ENCODE measurements at places on chromosomes 6 and 20.

GRCh38 chr6:131923356-131923755 is 27.8 kb downstream of the CCN2 start:
- peak; percentile 86 for DNase-seq

DNA sequence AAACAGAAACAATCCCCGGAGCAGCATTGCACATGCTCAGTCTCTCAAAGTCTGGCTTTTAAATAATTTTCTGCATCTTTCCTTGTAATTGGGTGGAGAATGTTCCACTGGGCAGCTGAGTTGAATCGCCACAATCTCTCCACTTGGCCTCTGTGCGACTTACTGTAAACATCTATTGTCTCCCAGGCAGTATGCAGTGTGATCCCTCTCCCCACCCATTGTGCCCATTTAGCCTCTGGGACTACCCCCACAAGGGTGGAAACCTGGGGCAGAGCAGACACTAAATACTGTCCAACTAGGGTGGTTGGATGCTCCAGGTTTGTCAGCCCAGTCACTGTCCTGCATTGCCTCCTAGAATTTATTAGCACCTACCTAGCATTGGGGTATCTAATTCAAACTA is 96.2 kb downstream of the JARID2 start:
- no peak for DNase-seq

GRCh38 chr6:127266892-127267645 is 405 bp downstream of the RNF146 start:
- peak; percentile 37 for DNase-seq

GRCh38 chr6:164168595-164168994 is 754.1 kb downstream of the QKI start:
- DNase-seq, result no peak

- peak; percentile 13 for DNase-seq
Observed at GRCh38 chr6:36241728-36242127, 28.1 kb upstream of the PNPLA1 start.

- no peak for DNase-seq
Observed at GRCh38 chr20:44916586-44916985, 6.7 kb downstream of the PABPC1L start.

DNA sequence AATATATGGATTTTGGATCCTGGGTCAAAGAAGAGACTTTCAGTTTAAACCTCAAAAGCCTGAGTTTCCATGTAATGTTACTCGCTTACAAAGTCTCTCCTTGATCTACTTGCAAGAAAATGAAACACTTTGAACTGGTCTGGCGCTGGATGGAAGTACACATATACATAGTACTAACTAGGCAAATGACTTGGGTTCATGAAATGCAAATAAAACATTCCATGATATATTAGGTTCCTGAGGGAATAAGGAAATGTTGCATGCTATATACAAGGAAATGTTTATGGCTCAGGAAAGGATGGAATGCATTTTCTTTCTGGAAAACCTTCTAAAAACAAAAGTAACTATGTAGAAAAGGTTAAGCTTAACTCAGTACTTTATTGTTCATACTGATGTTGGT is 11.4 kb upstream of the TXLNB start:
- no peak for DNase-seq

DNA sequence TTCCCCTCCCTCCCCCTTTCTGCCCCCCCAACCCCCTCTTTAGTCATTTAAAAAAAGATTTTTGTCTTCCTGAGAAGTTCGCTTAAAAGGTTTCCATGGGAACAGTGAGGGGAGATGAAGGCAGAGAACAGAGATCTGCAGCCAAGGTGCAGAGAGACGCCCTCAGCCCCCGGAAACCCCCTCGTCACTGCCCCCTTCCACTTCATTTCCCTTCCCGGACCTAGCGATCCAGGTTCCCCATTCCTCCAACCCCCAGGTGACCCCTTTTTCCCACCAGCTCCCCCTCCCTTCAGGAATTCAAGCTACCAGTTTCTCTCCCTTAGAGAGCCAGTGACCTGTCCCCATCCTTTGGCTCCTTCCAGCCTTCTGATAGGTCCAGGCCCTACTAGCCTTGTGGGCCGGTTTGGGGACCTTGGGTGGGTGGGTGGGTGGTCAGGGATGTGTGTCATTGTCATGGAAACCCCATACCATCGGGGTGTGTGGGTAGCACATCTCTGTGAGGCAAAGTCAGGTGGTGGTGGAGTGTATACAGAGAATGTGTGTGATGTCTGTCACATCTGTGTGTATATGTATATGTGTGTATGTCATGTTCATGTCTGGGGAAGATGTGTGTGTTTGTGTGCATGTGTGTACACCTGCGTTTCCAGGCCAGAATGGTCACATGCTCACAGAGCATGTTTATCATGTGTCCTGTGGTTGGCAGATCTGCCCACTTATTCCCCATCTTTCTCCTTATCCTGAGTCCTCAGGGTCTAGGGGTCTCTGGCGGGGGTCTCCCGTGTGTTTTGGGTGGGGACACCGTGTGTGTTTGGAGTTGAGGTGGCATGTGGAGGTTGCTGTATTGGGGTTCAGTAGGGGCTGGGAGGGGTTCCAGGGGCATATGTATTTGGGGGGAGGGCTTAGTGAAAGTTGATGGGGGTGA is 7.0 kb downstream of the SYNGAP1 start:
- DNase-seq, result no peak

GRCh38 chr6:32271429-32271828 is 47.6 kb upstream of the NOTCH4 start:
- no peak for DNase-seq

DNA sequence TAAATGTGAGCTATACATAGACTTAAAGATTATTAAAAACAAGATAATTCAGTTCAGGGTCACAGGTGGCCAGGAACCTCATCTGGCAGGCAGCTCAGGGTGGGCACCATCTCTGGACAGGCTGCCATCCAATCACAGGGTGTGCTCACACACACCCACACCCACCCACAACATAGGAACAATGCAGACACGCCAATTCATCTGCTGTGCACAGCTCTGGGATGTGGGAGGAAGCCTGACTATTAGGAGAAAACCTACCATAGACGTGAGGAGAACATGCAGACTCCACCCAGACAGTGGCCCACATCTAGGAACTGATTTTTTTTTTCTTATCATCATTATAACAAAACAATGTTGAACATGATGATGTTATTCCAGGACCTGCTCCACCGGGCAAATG is 286.7 kb downstream of the PRL start:
- no peak for DNase-seq

GRCh38 chr6:150751296-150751695 is 114.2 kb upstream of the MTHFD1L start:
- no peak for DNase-seq

GRCh38 chr6:4625557-4625956 is 150.6 kb upstream of the CDYL start:
- DNase-seq, result no peak
